ENCODE measurements at places on chromosomes 1 and 21.

DNA sequence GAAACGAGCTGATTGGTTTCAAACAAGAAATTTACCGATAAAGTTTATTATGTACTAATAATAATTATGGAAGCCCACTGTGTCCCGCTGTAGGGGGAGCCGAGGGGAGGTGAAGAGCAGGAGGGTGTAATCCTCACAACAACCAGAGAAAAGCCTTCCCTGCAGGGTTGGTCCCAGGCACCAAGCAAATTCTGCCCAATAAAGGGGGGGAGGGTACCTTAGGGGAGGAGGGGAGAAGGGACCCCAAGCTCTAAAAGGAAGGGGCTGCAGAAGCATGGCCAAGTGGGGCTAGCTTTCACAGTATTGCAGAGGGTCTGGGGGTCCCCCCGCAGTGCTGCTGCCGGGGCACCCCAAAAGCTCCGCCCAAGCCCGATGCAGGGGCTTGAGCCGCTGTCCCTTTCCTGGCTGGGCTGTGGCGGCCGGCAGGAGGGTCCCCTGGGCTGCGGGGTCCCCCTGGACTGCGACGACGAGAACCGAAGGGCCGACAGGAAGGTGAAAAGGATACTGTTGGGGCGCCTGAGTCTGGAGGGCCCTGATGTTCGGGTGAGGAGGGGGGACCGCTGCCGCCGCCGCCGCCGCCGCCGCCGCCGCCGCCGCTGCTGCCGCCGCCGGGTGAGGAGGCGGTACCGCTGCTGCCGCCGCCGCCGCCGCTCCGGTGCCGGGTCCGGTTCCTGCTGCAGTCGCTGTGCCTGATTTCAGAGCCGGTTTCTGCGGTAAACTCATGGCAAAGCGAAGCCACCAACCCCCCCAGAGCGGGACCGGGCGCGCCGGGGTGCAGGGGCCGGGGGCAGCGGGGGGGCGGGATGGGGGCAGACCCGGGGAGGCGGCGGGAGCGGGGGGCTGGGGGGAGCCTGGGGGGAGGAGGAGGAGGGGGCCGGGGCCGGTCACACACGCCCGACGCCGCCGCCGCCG, 771 bp downstream of the EIF4G3 start:
- DNase-seq, result peak; percentile 30

DNA sequence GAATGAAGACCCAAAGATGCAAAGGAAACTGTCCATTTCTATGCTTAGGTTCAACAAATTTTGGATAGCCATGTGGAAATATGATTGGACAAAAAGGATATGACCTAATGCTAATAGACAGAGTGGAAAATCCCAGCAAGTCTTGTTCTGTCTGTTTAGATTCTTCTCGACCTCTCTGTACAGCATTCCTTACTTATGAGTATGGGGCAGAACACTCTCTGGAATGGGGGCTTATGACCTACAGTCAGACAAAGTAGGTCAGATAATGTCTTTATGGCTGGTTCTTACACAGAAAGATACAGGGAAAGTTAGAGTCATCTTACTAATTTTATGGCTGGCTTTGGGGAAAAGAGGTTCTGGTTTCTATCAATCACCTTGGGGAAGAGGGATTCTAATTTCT, 2.8 kb downstream of the GCSAML start:
- no peak for DNase-seq

DNA sequence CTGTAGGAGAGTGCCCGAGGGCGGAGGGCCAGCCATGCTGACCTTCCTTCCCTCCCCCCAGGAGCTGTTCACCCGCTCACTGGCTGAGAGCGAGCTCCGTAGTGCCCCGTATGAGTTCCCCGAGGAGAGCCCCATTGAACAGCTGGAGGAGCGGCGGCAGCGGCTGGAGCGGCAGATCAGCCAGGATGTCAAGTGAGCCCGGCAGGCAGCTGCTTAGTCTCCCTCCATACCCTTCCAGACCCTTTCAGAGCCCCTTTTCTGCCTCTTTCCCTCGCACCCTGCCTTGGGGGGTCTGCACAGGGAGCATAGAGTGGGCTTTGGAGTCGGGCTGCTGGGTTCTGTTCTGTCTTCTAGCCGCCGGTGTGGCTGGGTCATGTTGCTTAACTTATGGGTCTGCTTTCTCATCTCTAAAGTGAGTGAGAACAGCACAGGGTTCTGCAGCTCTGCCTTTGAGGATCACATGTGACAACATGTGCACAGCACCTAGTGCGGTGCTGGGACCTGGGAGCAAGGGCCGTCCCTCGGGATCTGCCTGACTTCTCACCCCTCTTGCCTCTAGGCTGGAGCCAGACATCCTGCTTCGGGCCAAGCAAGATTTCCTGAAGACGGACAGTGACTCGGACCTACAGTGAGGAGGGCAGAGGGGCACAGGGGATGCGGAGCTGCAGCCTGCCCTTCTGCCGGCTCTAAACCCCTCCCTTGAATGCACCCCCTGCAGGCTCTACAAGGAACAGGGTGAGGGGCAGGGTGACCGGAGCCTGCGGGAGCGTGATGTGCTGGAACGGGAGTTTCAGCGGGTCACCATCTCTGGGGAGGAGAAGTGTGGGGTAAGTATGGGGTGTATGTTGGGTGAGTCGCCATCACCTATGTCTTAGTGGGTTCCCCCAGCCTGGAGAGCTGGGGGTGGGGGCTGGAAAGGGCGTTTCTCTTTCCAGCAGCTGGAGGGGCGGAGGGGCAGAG, 6.2 kb downstream of the AMPD2 start:
- DNase-seq, result no peak

GRCh38 chr1:1082239-1082775, 8.2 kb upstream of the RNF223 start:
- no peak for DNase-seq

- DNase-seq, result no peak
Measured at GRCh38 chr1:29975036-29975694, 738.8 kb downstream of the PTPRU start.

Measured in T follicular helper cell (primary cell).